ENCODE measurements at places on chromosomes 5 and 9.

- no peak for DNase-seq
Observed at GRCh38 chr5:133994990-133995333, 9.8 kb downstream of the VDAC1 start.

DNA sequence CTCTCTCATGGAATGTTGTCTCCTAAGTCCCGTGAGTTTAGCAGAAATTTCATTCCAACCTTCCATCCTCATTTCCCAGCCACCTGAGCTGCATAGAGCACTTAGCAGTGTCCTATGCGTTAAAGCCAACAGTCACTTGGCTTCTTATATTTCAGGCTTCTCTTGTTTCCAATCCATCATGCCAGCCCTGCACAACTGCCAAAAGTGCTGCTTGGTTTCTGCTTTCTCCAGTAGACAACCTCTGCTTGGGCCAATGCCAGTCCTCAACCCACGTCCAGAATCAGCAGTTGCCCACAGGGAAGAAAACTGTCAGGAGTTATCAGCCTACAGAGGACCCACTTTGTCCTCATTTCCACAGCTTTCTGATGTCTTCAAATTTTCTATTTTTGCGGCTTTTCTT is 42.5 kb downstream of the KCNIP1 start:
- DNase-seq = no peak

GRCh38 chr9:27933210-27934025 is 360.1 kb upstream of the C9orf72 start:
- no peak for DNase-seq

GRCh38 chr9:131467214-131467935 is 35.3 kb upstream of the POMT1 start:
- no peak for DNase-seq

- DNase-seq = peak; percentile 41
Observed at GRCh38 chr5:82225525-82226172, 52.5 kb downstream of the RPS23 start.

- DNase-seq = no peak
Observed at GRCh38 chr5:147902609-147903115, 3.7 kb downstream of the C5orf46 start.

GRCh38 chr9:126066131-126066530 is 260.5 kb upstream of the MVB12B start:
- no peak for DNase-seq

DNA sequence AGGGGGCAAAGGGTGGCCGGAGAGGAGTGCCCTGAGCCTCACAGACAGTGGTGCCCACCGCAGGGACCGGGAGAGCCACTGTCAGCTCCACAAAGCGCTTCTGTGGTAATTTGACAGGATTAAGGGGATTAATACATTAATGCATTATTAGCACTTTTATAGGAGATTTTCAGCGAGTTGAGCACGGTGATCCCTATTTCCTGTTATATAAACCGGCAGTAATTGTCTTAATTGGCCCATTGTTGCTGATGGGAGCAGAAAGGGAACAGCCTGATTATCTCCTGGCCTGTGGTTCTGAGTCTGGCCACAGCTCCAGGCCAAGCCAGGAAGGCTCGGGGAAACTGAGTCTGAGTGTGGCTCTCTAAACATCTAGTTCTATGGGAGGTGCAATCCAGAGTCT is 423.6 kb downstream of the CDK5RAP2 start:
- no peak for DNase-seq

- DNase-seq = no peak
Observed at GRCh38 chr9:88196142-88196790, 58.0 kb upstream of the SPATA31C2 start.

DNA sequence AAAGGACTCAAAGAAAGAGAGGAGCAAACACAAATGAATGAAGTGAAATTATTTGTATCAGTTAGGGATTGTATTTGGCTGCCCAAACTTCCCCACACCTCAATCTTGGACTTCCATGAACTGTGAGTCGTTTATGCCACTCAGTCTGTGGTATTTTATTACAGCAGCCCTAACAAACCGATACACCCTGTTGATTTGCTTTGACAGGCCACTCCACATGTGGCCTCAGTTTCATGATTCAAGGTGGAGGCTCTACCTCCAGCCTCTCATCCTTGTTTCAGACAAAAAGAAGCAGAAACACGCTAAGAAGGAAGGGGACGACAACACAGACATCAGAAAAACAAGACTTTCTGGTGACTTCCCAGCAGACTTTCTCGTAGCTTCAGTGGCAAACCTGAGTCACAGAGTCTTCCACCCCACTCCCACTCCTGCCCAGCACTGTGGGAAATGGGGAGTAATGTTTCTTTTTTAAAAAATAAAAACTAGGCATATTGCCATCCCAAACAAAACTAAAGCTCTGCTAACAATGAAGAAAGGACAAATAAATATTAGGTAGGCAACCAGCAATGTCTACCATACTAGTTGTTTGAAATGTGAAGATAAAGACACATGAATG is 52.2 kb upstream of the ABCA1 start:
- no peak for DNase-seq

DNA sequence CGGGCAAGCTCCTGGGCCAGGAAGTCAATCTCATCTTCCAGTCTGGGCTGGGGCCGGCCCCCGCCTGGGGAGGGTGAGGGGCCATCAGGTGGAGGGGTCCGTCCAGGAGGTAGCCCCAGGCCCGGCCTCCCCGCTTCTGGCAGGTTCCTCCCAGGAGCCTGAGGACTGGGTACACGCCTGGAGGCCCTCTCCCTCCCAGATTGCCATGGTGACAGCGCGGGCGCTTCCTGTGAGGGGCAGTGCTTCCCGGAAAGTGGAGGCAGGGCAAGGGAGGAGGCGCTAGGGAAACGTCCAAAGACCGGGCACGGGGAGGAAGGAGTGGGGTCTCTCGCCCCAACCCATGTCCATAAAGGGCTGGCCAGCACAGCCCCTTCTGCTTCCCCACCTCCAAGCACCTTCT is 4.9 kb downstream of the NPDC1 start:
- no peak for DNase-seq

Data from MV-4-11 (cell line).